ENCODE measurements at places on chromosomes 5 and 9.

DNA sequence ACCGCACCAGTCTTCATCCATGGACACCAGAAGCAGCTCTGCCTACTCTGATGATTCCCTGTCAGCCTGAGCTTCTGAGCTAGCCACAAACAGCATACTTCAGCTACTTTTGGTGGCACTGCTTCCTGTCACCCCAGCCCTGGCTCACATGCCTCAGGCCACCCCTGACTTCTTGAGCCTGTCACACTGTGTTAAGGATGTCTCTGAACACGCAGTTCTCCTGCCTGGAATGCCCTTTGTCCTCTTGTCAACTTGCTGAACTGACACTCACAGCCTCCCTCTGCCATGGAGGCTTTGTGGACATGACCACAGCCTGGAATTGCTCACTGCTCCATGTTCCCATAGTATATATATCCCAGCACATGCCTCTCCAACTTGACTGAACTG is 7.2 kb downstream of the MACROH2A1 start:
- no peak for DNase-seq

DNA sequence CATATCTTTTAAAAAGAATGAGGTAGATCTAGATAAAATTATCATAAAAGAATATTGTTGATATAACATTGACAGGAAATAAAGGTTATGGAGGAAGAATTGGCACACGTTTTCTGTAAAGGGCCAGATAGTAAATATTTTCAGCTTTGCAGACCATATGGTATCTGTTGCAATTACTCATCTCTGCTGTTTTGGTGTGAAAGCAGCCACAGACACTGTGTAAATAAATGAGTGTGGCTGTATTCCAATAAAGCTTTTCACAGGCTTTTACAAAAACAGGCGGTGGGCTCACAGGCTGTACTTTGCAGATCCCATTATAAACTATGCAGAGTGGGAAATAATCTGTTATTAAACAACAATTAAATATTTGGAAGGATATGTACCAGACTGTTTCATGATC is 87.4 kb downstream of the SGCD start:
- DNase-seq, result peak; percentile 45

DNA sequence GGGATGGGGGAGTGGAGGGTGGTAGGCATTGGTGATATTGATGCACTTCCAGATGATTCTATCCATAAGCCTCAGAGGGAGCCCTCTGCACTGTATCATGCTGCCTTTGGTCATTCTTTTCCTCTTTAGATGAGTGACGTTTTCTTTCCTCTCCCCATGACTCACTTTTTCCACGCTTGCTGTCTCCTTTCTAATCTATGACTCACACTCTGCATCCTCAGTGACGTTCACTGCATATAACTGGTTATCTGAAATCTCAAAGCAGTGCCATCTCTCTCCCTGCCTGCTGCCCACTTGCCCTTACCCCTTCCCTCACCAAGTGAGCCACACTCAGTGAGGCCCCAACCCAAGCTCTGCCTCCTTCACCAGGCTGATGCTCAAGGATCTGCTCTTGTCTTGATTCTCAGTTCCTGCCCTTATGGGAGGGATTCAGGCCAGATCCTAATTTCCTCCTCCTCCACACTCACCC is 31.6 kb downstream of the PTGS1 start:
- peak; percentile 94 for DNase-seq

DNA sequence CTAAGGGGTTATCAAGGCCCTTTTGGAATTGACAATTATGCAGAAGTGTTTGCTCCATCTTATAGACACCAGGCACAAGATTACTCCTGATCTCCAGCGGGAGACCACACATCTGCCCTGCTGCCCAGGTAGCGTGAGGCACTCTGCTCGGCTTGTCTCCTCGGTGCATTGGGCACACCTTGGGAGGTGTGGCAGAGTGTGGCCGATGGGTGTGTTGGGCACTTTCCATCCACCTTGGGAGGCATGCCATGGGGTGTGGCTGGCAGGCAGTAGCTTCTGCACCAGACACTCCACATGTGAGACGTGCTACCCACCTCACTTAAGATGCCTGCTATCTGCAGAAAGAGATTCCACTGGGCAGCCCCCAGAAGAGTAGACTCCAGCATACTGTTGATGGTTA is 54.1 kb downstream of the GADD45G start:
- no peak for DNase-seq

DNA sequence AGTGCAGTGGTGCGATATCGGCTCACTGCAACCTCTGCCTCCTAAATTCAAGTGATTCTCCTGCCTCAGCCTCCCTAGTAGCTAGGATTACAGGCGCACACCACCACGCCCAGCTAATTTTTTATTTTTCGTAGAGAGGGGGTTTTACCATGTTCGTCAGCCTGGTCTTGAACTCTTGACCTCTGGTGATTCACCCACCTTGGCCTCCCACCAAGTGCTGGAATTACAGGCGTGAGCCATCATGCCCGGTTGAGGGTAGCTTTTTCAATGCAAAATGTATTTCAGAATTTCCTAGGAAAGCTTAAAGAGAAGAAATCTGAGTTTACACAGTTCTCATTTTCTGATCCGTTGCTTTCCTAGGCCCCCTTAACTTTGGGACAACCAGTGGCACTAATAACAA is 15.7 kb downstream of the BDP1 start:
- DNase-seq, result peak; percentile 8

DNA sequence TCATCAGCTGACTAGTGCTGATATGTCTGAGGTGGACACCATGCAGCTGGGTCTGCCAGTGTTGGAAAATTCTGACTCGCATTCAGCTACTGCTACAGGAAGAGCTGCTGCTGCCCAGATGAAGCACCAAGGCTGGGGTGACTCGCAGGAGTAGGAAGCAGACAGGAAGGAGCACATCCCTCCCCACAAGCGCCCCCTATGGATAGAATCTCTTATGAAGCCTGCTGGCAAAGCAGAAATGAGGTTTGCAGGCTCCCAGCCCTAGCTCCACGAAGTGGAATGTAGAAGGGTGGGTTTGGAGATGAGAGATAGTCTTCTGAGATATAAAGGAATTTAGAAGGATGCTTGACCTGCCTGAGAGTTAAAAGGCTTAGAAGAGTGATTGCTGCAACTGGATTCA is 443.0 kb downstream of the ACTL7B start:
- DNase-seq, result peak; percentile 4

GRCh38 chr5:96743805-96744204 is 63.9 kb downstream of the ERAP1 start:
- DNase-seq, result no peak

- no peak for DNase-seq
Measured at GRCh38 chr9:72150127-72150526, 887 bp downstream of the GDA start.

- DNase-seq, result no peak
Measured at GRCh38 chr5:14756478-14756877, 92.0 kb downstream of the OTULIN start.

GRCh38 chr9:91954841-91955471 is 4.9 kb upstream of the ROR2 start:
- peak; percentile 94 for DNase-seq

DNA sequence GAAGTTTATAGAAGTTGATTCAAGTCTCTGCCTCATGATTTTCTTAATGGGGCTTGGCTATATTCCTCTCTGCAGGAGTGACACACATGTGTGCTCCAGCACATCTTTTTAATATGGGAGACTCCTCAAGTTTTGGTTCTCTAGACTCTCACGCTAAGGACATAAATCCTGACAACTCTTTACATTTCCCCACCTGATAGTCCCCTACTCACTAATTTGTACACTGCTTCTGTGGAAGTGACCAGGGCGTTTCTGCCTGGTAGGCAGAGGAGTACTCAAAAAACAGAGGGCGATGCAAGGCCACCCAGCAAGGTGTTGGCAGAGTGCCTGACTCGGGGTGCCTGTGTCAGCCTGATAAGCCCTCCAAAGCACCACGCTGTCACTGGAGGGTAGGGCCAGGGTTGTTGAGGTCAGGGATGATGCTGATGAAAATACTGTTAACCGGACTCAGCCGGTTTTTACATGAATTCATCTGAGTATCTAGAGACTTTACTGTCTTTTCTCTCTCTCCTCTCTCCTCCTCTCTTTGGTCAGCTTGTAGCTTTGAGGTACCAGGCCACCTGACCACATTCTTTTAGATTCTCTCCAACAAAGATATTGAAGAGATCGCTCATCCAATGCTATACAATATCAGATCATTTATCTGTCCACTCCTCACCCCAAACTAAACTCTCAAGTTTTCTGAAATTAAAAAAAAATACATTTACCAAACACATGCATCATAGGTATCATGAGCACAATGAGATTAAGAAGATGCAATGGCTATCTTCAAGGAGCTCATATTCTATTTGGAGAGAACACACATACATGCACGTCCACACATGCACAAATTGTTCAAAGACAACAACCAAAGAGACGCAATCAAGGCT is 205.2 kb downstream of the PIK3R1 start:
- no peak for DNase-seq

DNA sequence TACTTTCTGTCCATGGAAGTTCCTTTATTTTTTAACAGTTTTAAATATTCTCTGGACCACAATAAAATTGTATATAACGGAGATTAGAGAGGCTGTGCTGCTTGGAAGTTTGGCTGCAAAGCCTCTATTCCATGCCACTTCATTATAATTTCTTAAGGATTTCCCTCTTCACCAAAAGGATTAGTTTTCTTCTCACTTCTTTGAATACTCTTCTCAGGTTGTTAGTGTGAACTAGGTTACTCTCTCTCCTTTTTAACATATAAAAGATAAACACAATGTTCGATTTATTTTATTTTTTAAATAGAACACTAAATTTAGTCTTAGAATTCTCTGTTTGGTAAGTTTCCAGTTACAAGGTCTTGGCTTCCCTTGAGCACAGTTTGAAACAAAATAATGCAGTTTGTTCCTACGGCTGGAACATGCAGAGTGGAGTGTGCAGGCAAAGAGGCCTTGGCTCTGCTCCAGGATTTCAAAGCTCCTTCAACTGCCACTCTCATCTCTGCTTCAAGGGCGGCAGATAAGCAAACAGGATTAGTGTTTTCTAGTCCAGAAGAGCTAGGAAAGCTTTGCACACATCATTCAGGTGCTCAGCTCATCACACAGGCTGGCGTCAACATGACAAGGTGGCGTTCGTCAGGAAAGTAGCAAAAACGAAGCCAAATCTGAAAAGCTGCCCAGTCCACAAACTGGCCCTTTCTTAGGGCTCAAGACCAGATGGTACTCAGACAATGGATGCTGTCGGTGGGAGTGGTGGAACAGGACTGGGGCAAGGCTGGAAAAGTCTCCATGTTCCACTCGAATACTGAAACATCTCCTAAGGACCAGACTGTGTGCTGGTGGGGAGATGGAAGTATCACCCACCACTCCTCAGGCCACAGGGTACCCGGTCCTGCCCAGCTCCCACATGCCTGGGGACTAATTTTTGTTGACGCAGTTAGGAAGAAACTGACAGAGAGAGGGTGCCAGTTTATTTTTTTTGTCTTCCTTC is 286.6 kb downstream of the CRB2 start:
- no peak for DNase-seq

DNA sequence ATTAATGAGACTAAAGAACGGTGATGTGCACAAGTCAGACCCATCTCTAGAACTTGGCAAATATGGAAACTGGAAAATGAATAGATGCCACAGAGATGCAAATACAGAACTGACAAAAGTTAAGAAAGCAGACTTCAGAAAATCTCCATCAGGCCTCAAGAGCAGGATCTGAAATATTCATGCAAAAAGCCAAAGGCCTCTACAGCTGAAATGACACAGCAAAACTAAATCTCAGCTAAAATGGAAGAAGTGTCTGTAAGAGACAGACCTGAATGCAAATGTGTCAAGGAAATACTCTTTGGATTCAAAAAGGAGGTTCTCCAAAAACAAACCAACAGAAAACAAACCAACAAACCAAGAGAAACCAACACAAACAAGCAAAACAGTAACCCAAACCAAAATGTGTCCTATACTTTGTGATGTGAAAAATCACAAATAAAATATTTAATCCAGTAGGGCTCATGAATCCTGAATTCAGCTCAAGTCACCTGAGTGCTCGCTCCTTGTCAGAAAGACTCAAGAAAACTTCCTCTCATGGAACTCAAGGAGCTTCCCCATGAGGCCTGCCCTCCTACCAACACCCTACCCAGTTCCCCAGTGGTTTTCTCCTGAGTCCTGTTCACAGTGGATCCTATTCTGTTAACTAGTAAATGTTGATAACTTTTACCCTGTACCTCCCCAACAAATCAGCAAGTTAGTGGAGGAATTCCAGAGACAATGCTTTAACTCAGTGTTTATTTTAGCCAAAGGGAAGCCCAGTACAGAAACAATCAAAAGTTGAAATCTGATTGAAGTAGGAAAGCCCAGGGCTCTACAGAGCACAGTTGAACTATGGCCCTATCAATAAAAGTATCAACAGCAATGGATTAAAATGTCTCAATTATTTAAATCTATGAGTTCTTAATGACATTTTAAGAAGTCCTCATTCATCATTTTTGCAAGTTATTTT is 14.6 kb downstream of the MRPS27 start:
- no peak for DNase-seq

DNA sequence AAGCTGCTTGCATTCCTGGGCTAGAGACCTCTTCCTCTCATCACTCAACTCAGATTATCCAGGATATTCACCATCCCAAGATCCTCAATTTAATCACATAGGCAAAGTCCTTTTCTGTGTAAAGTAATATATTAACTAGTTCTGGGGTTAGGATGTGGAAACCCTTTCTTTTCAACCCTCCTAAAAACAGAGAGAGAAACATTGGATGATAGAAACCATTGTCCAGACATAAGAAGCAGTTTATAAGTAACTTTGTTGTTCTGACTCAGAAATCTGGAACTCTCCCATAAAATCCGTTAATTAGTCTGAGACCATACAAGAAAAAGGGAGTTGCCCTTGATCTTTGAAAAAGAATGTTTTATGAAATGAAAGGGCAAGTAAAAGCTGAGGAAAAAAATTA is 817.1 kb upstream of the CDH9 start:
- no peak for DNase-seq

GRCh38 chr9:116493183-116493860 is 193.8 kb upstream of the TRIM32 start:
- peak; percentile 65 for DNase-seq

GRCh38 chr5:34791761-34792244 is 47.2 kb upstream of the TTC23L start:
- DNase-seq, result peak; percentile 60

DNA sequence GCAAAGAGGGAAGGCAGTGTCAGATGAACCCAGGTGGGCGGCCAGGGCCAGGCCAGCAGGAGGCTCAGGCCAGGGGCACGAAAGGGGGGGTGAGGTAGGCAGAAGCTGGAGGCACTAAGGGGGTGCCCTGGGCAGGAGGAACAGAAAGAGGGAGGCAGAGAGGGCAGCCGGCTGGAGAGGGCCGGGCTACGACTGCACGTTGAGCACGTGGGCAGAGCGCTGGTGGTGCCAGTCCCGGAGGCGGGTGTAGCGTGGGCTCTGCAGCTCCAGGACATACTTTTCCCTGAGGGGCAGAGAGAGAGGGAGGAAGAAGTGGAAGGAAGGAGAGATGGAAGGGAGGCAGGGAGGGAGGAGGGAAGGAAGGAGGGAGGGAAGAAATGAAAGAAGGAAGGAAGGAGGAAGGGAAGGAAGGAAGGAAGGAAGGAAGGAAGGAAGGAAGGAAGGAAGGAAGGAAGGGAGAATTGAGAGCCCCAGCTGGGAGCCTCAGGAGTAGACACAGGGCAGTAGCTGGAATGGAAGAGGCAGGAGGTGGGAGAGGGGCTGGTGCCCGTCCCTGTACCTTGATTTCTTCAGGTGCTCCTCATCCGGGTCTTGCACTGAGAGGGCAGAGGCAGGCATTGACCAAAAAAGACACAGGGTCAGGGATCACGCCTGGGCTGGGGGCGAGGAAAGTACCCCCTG is 7.0 kb downstream of the PDLIM7 start:
- no peak for DNase-seq
